NCI-H2171 (cell line): ENCODE measurements at places on chromosomes 7 and 10.

DNA sequence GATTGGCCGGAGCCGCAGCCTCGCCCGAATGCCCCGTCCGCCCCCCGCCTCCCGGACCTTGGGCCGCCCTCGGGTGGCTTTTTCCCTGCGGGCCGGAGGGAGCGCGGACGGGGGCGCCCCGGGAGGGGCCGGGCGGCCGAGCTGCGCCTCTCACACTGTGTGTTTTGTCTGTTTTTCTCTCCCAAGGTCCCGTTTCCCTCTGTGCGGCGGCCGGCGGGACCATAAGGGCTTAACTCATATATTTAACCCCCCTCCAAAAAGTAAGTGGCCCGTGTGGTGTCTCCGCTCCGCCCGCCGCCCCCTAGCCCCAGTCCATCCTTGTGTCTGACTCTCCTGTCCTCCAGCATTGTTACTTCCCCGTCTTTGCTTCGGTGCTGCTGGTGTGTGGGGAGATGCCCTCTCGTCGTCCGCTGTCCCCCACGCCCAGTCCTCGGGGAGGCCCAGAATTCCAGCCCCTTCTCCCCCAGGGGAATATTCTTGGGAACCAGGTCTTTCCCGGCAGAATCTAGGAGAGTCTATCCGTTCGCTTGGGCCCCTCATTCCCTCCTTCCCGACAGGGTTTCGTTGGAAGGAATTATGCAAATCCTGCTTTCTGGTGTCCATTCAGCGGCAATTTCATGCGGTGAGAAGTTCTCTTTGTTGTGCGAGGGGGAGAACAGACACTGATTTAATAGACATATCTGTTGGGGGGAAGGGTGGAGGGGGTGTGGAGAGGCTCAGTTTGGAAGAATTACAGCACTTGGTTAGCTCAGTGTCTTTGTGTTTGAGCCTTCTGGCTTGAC is 1.3 kb downstream of the LCOR start:
- DNase-seq = no peak

DNA sequence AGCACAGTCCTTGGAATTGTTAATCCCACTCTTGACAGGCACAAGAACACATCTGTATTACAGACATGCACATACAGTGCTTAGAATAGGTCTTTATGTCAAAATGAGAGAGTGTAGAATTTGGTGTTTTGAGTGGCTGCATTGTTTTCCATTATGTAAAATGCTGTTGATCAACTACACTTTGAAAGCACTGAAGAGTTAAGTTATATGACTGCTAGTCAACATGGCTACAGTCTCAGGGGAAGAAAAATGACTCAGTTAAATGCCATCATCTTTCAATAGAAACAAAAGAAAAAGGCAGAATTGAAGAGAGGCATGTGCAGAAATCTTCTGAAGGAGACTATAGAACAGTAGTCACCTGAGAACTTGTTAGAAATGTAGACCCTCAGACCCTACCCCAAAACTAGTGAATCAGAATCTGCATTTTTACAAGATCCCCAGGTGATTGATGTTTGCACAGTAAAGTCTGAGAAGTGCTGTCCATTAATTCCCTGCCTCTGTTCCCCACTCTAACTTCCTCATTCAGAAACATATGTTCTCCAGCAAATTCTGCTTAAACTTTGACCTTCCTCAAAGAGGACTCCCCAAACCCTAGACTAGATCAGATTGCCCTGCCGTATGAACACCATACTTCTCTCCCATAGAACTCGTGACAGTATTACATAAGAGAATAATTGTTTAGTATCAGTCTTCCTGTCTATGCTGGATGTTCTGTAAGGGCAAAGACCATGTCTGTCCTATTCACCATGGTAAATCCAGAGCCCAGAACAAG is 16.0 kb downstream of the SND1 start:
- no peak for DNase-seq

- no peak for DNase-seq
These were observed 463 bp upstream of the UPP1 start for GRCh38 chr7:48088559-48089045.

DNA sequence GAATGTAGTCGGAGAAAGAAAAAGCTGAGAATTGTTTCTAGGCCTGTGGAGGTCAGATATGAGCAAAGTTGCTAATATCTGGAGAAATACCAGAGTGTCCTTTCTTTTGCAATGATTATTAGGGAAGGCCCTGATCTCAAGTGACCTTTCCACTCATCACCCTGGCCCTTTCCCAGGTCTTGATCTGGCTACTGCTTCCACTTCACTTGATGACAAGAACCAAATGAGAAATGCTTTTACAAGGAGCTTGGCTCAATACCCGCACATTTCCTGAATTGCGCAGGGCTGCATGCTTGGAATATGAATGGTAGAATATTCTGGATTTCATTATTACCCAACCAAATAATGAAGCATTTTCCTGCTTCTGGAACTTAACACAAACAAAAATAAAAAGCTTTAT is 104.6 kb downstream of the ITGB8 start:
- DNase-seq = no peak

- no peak for DNase-seq
These were observed 176.8 kb downstream of the PKD1L1 start for GRCh38 chr7:47771336-47771989.

- DNase-seq = no peak
These were observed 453.1 kb downstream of the SORCS1 start for GRCh38 chr10:106711313-106711906.

GRCh38 chr10:20811131-20811530 is 86.0 kb downstream of the NEBL start:
- DNase-seq = no peak

GRCh38 chr7:101218236-101219125 is 516 bp downstream of the ZNHIT1 start:
- no peak for DNase-seq

- no peak for DNase-seq
These were observed 31.7 kb upstream of the AGR2 start for GRCh38 chr7:16836481-16836880.

DNA sequence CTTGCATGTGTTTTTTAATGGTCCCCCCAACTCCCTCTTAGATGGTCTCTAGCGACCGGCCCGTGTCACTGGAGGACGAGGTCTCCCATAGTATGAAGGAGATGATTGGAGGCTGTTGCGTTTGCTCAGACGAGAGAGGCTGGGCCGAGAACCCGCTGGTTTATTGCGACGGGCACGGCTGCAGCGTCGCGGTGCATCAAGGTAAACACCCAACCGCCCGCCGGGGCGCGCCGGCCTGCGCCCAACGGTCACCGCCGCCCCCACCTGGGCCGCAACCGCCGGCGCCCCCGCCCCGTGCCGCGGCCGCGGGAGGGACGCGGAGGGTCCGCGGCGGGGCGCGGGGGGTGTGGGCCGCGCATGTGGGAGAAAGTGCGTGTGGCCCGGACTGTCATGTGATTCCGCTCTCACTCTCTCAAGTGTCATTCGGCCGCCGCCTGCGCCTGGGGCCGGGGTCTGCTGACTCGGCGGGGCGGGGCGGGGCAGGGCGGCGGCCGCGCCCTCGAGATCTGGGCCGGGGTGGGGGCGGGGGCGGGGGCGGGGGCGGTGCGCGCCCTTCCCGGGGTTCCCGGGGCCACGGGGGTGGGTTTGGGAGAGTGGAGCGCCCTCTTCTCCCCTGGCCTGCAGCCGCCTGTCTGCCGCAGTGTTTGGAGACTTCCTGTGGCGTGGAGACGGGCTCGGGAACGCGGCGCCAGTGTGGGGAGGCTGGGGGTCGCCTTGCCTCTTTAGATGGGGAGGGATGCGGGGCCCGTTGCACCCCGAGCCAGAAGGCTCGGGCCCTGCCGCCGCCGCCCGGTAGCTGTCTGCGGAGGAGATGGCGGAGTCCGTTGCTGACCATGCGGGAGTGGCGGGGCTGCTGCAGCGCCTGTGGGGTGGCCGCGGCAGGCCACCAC is 817 bp downstream of the MLLT10 start:
- DNase-seq = no peak

DNA sequence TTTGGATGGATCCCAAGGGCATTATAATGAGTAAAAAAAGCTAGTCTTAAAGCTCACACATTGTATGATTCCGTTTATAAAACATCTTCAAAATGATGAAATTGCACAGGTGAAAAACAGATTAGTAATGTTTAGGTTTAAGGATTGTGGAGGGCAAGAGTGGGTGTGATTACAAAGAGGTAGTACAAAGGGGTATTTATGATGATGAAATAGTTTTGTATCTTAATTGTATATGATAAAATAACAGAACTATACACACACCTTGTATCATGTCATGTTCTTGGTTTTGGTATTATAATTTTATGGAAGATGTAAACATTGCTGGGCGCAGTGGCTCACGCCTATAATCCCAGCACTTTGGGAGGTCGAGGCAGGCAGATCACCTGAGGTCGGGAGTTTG is 2.8 kb upstream of the SSC4D start:
- no peak for DNase-seq

DNA sequence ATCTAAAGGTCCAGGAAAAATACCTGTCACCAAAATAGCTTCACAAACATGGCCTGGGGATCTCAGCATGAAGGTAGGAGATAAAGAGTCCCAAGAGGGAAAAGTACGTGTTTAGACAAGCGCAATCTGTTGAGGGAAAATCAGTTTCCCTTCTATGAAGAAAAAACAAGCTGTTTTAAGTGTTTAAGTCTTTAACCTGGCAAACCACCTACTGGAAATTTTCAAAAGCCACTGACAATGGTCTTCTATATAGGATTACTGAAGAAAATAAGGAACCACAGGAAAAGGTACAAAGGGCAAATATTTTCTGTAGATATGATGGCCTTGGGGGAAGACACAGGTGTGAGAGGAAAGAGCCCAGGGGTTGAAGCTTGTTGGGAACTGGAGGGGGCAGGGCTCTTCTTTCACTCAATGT is 21.2 kb downstream of the ALDH18A1 start:
- DNase-seq = no peak

- DNase-seq = no peak
These were observed 184.3 kb upstream of the SLC26A5 start for GRCh38 chr7:103630318-103630717.

GRCh38 chr10:16195178-16195769 is 241.5 kb upstream of the PTER start:
- no peak for DNase-seq

DNA sequence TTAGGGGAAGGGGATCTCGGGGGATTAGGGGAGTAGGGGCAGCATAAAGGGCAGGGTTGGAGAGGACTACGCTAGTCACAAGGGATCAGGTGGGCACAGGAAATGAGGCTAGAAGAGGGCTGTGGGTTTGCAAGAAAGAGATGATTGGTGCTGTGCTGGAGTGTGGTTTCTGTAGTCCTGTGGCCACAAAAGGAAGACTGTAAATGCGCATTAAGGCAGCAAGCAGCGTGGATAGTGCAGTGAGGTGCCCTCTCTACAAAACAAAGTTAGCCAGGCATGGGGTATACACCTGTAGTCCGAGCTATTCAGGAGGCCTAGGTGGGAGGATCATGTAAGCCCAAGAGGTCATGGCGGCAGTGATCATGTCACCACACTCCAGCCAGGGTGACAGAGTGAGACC is 212.1 kb downstream of the MLLT10 start:
- DNase-seq = no peak

DNA sequence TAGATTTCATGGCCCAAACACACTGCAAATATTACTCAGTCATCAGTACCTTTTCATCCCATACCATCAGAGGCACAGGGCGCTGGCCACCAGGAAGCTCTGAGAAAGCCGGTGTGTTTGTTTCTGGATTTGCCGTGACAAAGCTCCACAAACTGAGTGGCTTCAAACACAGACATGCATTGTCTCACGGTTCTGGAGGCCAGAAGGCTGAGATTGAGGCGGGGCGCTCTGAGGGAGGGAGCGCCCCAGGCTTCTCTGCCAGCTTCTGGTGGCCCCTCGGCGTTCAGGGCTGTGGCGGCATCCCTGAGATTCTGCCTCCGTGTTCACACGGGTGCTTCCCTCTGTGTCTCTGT is 3.7 kb upstream of the TTYH3 start:
- no peak for DNase-seq

GRCh38 chr10:83195021-83195420 is 944.3 kb upstream of the GHITM start:
- DNase-seq = no peak

- no peak for DNase-seq
These were observed 32.3 kb downstream of the CAV1 start for GRCh38 chr7:116557066-116557585.

DNA sequence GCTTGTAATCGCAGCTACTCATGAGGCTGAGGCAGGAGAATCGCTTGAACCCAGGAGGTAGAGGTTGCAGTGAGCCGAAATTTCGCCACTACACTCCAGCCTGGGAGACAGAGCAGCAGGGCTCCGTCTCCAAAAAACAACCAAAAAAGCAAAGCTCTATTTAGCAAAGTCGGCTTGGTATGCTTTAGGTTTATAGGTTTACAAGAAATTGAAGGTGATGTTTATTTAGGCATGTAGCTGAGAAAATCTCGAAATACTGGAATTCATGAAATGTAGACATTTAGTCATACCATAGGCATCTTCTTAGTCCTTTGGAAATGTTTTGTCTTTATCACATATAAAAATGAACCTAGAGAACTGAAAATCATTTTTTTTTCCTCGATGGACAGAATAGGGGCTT is 453.8 kb upstream of the ANKRD30A start:
- DNase-seq = no peak

DNA sequence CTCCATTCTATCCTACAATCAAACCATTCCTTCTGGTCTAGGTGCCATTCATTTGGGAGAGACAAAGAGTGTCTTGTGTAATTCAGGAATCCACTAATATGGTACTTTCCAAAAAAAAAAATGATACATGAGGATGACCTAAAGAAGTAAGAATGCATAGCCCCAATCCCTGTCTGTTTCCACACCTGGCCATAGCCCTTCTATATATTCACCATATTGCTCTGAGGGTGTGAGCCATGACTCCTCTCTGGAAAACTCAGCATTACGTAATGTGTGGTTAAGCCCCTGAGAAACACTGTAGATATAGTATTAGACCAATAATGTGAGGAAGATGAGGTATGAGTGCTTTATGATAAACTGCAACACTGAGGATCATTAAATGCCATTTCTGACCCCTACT is 592.7 kb downstream of the INHBA start:
- DNase-seq = no peak

GRCh38 chr7:150405584-150406311 is 26.6 kb downstream of the ZNF775 start:
- no peak for DNase-seq

GRCh38 chr10:57844387-57844998 is 423.2 kb downstream of the IPMK start:
- DNase-seq = no peak

- DNase-seq = peak; percentile 50
These were observed 178.4 kb downstream of the ARHGAP12 start for GRCh38 chr10:31749981-31750840.

GRCh38 chr10:22323538-22324305 is 2.8 kb downstream of the BMI1 start:
- no peak for DNase-seq
